Vagina (tissue), 2 donors: ENCODE measurements at places on chromosomes 5 and 9. TPM values are rescaled to one million over a fixed set of nuclear protein-coding genes. Genes with fewer than 3 reads are reported as not detected.

DNA sequence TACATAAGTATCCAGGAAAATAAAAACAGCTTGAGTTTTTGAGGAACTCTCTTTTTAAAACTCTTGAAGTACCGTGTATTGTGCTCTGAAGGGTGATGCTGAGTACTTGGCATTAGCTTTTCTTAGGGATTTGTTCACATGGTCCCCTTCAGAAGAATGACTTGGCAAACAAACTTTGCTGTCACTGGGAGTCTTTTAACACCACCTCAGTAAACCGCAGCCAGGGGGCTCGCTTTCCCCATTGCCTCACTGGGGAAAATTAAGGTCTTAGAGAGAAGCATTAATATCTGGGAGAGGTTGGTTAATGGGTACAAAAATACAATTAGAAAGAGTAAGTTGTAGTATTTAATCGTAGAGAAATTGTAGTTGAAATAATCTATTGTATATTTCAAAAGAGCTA lies 105.9 kb upstream of the DAP start:
- no peak for DNase-seq

GRCh38 chr9:121887553-121888437 lies 205.3 kb downstream of the TTLL11 start:
- no peak for DNase-seq

DNA sequence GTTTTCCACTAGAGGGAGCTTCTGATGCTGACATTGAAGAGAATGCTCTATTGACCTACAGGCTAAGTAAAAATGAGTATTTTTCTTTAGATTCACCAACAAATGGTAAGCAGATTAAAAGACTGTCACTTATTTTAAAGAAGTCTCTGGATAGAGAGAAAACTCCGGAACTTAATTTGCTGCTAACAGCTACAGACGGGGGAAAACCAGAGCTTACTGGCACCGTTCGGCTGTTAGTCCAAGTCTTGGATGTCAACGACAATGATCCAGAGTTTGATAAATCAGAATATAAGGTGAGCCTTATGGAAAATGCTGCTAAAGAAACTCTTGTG lies 764 bp downstream of the PCDHA11 start:
- DNase-seq = no peak

- DNase-seq = no peak
Observed at GRCh38 chr9:112028242-112029221, 131.9 kb downstream of the UGCG start.

- DNase-seq = no peak
Observed at GRCh38 chr9:7909537-7909936, 110.0 kb upstream of the DMAC1 start.

- no peak for DNase-seq
Observed at GRCh38 chr5:169173372-169173771, 127.6 kb downstream of the SLIT3 start.

- no peak for DNase-seq
Observed at GRCh38 chr5:151025250-151025606, 4.8 kb downstream of the GPX3 start.

DNA sequence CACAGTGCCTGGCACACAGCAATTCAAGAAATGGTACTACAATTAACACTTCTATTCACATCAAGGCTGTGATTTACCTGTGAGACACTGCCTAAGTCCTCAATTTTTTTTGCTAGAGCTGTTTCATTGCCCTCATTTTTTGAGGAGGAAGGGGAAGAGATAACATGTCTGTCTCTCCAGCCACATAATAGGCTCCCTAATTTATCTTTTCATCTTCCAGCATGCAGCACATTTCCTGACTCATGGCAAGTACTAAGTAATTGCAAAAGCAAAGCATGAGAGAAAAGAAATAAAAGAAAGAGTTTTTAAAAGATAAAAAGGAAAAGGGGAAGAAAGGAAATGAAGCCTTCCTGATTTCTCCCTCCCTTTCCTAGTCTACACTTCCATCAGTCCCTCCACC lies 26.9 kb upstream of the RNF38 start:
- no peak for DNase-seq

DNA sequence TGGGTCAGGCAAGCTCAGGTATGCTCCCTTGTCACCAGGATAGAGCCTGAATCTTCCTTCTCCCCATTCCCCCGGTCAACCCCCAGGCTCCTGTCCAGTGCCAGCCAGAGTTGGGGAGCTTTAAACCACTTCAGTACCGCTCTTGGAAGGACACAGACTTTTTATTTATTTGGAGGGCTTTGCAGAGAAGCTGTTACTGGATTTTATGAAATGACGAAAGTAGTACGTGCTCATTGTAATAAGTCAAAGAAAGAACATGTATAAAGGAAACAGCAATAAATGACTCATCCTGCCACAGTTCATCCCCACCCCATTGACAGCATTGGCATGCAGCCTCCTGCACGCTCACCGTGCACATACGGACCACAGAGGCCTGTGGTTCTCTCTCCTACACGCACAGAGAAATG lies 230.3 kb downstream of the AUH start:
- DNase-seq = no peak

GRCh38 chr9:79868567-79869189 lies 296.9 kb downstream of the TLE4 start:
- DNase-seq = no peak

GRCh38 chr9:83794051-83794450 lies 23.5 kb downstream of the GKAP1 start:
- DNase-seq = no peak

DNA sequence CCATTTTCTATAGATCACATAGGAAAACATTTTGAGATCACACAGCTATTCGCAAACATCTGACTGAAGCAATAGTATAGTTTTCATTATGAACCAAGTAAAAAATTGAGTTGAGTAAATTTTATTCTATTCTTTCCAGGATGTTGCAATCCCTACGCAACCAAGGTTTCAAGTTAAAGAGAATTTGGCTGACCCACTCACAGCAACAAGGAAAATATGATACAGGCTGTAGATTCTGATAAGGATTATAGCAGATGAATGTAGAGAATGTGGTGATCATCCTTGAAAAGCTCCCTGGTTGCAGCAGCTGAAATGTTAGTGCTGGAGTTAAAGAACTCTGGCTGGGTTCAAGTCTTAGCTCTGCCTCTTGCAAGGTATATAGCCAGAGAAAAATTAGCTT lies 4.7 kb downstream of the ABCA1 start:
- DNase-seq = no peak

DNA sequence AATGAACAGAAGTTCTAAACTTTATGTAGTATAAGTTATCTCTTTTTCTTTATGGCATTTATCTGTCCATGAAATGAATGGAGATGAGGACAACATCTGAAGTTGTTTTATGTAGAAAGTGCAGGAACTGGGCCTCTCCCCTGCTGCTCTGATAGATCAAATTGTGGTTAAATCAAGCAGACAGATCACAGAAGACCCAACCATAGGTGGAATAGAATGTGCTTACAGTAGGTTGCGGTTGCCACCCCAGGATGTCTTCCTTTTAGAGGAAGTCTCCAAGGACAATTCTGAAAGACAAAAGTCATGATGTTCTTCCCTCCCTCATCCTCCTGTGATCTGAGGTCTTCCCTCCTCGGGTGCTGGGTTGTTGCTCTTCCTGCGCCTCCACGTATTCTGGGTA lies 12.9 kb downstream of the RASGRF2 start:
- DNase-seq = no peak

DNA sequence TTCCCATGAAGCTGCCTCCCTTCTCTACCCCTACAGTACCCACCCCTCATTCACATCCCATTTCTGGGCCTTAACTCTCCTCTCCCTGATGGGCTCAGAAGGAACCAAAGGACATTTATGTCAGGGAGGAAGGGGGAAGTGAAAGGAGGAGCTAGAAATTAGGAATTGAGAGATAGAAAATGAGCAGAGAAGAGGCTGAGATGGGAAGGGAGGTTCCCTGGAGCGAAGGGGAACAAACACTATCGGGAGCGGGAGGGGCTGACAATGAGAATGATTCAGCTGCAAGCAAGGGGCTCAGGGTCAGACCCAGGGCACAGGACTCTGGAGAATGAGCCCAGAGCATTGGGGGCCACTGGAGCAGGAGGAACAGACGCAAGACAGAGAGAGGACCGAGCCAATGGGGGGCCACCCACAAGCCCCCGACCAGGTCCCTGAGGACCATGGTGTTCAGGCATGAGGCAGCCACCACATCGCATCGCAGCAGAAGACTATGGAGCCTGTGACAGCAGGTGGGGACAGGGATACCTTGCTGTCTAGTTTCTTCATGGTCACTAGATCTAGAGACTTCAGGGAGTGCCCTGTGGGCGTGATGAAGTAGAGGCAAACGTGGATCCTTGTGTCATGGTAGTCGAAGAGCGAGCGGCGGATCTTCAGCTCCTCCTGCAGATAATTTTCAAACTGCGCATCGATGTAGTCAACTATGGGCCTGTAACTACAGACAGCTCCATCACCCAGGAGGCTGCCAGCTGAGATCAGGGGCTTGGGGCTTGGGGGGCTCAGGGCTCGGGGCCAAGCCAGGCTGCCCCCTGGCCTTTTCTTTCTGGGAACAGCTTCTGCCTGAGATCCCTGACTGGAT lies 13.6 kb downstream of the SEPTIN8 start:
- DNase-seq = peak; percentile 61

DNA sequence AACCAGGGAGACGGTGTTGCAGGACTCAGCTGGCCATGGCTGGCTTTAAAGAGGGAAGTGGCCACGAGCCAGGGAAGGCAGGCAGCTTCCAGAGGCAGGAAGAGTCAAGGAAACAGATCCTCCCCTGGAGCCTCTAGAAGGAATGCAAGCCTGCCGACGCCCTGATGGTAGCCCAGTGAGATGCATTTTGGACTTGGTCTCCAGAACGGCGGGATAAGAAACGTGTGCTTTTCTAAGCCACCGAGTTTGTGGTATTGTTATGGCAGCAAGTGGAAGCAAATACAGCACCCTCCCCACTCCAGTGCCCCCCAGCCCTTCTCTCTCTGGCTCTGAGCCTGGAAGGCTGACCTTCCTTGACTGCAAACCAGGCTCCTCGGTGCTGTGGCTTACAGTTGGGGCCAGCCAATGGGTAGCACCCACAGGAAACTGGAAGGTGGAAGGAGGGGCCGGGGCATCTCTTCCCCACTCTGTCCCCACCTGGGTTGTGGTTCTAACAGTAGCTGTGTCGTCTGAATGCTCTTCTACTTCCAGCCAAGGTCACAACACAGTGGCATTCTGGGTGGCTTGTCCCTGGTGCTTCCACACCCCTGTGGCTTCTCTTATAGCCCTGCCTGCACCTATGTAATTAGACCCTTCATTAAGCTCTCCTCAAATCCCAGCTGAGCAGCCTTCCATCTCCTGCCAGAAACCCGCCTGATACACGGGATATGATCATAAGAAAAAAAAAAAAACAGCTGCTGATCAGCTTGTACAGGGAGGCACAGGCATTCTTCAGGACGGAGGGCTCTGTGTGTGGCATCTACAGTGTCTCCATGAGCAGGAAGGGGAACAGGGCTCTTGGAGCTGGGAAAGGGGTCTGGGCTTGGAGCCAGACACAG lies 29.9 kb upstream of the UNC5A start:
- DNase-seq = peak; percentile 81

GRCh38 chr9:89911721-89912604 lies 307.2 kb downstream of the GADD45G start:
- DNase-seq = no peak

- DNase-seq = no peak
Observed at GRCh38 chr9:122058709-122059108, 34.4 kb downstream of the TTLL11 start.

GRCh38 chr5:32779754-32780415 lies 68.8 kb downstream of the NPR3 start:
- DNase-seq = no peak

GRCh38 chr5:31157720-31158119 lies 35.8 kb upstream of the CDH6 start:
- no peak for DNase-seq

GRCh38 chr5:157469073-157469472 lies 9.1 kb downstream of the NIPAL4 start:
- no peak for DNase-seq

- DNase-seq = no peak
Observed at GRCh38 chr9:113992994-113993393, 85.1 kb downstream of the AMBP start.

- DNase-seq = no peak
Observed at GRCh38 chr5:150734579-150735384, 24.0 kb downstream of the DCTN4 start.

The CTNND2 gene
- total RNA-seq = 1.7 TPM

The PCDHGC4 gene
- 4.9 TPM for total RNA-seq

The SPEF2 gene
- total RNA-seq = 10.8 TPM

The MSMP gene
- total RNA-seq = not detected

The ACTBL2 gene
- total RNA-seq = not detected

The CD72 gene
- 5.6 TPM for total RNA-seq

The DROSHA gene
- 50.1 TPM for total RNA-seq

The GLRA1 gene
- total RNA-seq = not detected

The FRMD3 gene
- total RNA-seq = 13.8 TPM

The ANKRD34B gene
- total RNA-seq = not detected
